Uterus (tissue), 4 donors: ENCODE measurements at places on chromosomes 6 and 20.

DNA sequence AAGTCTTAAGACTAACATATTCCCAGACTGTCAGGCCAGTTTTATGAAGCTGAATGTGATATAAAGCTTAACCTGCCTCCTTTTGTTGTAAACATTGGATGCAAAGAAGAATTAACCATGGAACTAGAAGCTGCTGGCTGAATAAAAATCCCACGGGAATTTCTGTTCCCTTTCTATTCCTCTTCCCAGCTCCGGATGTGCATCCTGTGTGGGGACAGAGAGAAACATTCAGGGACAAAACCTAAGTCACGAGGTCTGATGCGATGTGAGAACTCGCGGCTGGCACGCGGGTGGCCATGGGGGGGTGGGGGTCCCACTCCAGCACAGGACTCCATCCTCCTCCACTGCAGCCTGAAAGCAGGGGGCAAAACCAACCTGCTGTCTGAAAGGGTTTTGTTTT is 32.2 kb downstream of the RAMACL start:
- no peak for DNase-seq

DNA sequence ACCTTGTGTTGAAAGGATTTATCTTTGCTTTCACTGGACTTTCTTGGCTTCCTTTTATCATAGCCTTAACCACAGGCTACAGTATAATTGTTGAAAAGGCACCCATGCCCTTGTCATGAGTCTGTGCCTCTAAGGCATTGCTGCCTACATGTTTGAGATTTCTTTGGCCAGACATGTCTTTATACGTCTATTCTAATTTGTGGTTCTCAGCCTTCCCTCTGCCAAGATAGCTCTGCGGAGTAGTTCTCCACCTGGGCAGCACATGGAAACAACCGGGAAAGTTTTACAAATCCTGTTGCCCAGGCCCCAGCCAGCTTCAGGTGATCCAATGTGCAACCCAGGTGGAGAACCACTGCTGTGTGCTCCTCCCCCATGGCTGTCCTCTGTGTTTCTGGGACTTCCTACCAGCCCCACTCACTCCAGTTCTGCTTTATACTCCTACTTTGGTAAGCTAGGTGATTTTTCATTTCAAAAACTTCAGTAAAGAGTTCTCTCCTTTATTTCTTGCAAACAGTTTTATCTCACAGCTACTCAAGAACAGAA is 159.6 kb upstream of the MYLIP start:
- no peak for DNase-seq

DNA sequence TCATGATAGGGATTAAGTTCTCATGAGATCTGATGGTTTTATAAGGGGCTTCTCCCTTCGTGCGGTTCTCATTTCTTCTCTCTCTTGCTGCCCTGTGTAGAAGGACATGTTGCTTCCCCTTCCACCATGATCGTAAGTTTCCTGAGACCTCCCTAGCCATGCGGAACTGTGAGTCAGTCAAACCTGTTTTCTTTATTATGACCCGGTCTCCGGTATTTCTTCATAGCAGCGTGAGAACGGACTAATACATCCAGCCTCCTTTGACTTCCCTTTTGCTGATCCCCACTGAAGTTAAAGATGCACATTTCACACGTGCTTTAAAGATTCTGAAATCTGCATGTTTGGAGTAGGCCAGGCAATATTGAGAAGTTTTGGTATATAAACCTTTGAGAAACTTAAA is 543.1 kb downstream of the PRKN start:
- no peak for DNase-seq

DNA sequence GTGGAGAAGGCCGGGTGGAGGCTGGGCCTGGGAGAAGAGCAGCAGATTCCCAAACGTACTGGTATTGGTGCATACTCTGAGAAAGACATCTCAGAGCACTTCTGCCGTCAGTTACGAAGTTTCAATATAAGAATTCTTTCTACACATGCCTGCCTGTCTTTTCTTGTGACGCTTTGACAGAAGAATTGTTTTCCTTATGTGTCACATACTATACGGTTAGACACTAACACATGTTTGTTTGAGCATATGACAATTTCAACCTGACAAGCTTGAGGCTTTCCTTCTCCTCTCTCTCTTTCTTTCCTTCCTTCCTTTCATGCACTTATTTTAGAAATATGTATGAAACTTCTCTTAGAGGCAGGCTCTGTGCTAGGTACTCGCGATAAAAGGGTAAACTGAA is 360.0 kb downstream of the QKI start:
- no peak for DNase-seq

DNA sequence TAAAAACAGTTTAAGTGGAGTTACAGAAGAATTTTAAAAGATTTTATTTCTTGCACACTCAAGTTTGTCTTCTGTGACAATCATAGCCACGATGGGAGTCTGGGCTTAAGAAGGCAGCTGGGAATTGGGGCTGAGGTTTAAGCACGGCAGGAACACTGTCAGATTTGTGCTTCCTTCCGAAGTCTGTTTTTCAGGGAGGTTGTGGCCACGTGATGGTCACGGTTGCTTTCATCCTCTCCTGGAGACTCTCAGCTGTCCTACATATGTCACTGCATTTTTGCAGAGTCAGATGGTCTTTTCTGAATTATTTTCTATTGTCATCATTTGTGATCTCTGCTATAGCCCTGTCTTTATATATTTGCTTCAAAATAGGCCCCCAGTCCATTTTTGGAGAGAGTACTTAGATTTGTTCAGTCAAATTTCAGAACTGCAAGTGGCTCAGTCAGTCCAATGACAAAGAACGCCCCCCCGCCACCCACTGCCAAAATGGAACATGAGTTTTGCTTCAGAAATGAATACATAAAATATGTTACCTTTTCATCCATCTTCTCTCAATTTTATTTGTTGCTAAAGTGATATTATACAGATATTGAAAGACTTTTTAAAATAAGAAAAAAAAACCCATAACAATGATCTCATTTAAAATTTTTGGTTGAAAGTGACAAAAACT is 111.8 kb upstream of the ZFP64 start:
- no peak for DNase-seq

- DNase-seq = no peak
Observed at GRCh38 chr6:29955783-29956182, 13.5 kb downstream of the HLA-A start.

GRCh38 chr6:63278916-63279315 is 40.9 kb downstream of the LGSN start:
- DNase-seq = no peak
